ENCODE measurements at places on chromosomes 2 and 18.

DNA sequence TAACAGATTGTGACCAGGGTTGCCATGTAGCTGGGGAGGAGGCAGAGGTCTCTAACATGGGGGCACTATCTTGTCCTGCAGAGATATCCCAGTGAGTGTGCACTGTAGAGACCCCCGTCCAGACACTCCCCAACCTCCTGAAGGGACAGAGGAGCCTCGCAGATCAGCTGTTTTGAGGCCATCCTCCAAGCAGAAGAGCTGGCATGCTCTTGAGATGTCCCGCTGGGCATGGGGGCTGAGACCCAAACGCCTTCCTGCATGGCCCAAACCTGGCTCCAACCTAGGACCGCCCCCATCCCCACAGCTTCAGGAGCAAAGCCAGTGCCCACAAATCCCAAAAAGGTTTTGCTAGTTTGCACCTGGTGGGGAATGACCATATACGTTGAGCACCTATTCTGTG lies 2.7 kb upstream of the SLC66A3 start:
- no peak for DNase-seq

GRCh38 chr18:63155910-63156773 lies 163.4 kb downstream of the BCL2 start:
- no peak for DNase-seq

- no peak for DNase-seq
Observed at GRCh38 chr18:26503382-26503781, 45.0 kb downstream of the KCTD1 start.

- DNase-seq: no peak
Observed at GRCh38 chr2:1156531-1156930, 205.9 kb downstream of the SNTG2 start.

- DNase-seq: no peak
Observed at GRCh38 chr18:35775887-35776286, 194.3 kb downstream of the GALNT1 start.

GRCh38 chr2:61832183-61832841 lies 21.5 kb downstream of the FAM161A start:
- DNase-seq: no peak

DNA sequence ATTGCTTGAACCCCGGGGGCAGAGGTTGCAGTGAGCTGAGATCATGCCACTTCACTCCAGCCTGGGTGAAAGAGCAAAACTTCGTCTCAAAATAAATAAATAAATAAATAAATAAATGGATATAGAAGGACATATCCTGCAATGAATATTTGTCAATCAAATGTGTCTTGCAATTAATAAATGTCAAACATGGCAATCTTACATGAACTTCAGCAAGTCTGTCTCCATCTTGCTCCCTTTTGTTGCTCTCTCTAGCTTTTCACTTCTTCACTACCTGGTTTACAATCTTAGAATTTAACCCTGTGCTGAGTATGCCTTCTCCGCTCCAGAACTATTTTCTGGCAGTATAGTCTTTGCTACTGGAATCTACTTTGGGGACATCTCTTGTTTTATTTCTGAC lies 3.3 kb upstream of the YES1 start:
- no peak for DNase-seq

GRCh38 chr2:28752631-28753376 lies 1.2 kb downstream of the PPP1CB start:
- peak; percentile 21 for DNase-seq

DNA sequence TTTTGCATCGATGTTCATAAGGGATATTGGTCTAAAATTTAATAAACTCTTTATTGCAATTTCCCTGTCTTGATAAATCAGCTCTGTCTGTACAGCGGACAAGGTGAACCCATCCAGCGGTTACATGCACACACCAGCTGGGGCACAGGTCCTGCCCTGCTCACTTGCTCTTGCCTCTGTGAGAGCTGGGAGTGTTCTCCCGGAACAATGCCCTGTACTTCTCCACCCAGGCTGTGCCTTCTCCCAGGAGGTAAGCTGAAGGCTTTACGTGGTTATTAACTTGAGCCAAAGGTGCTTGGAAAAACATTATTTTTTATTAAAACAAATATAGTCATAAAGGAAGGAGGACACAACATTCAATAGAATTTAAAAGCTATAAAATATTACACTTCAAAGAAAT lies 117.6 kb downstream of the ALPK2 start:
- no peak for DNase-seq

GRCh38 chr2:9663008-9663879 lies 32.4 kb upstream of the YWHAQ start:
- DNase-seq: peak; percentile 44

Measured in NCI-H1092 treated with DMSO at 0.1 percent for 48 hours (cell line).